ENCODE measurements at places on chromosomes 12 and 14. TPM values are rescaled to one million over a fixed set of nuclear protein-coding genes. Genes with fewer than 3 reads are reported as not detected.

The LRP1-AS gene
- not detected for total RNA-seq

The MGP gene
- not detected for total RNA-seq

The LRFN5 gene
- total RNA-seq, result not detected

The RAB21 gene
- 83.4 TPM for total RNA-seq

The FAM222A gene
- 1.8 TPM for total RNA-seq

The GLS2 gene
- total RNA-seq, result 5.4 TPM

The SLC5A8 gene
- total RNA-seq, result not detected

The MANSC1 gene
- total RNA-seq, result 0.43 TPM

The PRKCH gene
- total RNA-seq, result 177 TPM

The FGF23 gene
- total RNA-seq, result not detected

The KLHL33 gene
- 0.50 TPM for total RNA-seq

The DNAH10 gene
- total RNA-seq, result 0.22 TPM

The LHX5 gene
- total RNA-seq, result not detected

The RASSF9 gene
- total RNA-seq, result not detected

The LBHD2 gene
- total RNA-seq, result not detected

The ZC3H14 gene
- 52.6 TPM for total RNA-seq

The PTGER2 gene
- 20.8 TPM for total RNA-seq
